ENCODE measurements at places on chromosomes 3 and 15. TPM values are rescaled to one million over a fixed set of nuclear protein-coding genes. Genes with fewer than 3 reads are reported as not detected.

- peak; percentile 94 for DNase-seq
- H3K4me1 ChIP-seq = peaks cover 6% of the 10 kb centered on the region
- peak overlapping the region; percentile 70 for H3K27ac ChIP-seq
- no peaks in the 10 kb centered on the region for H3K27me3 ChIP-seq
- H3K36me3 ChIP-seq = peaks cover 75% of the 10 kb centered on the region
Observed at GRCh38 chr3:129490273-129490675, 38.2 kb upstream of the RHO start.

GRCh38 chr3:50478051-50478450 lies 25.4 kb downstream of the CACNA2D2 start:
- no peaks in the 10 kb centered on the region for H3K36me3 ChIP-seq
- no peaks in the 10 kb centered on the region for H3K4me1 ChIP-seq
- H3K27ac ChIP-seq = no peak overlapping the region
- no peaks in the 10 kb centered on the region for H3K27me3 ChIP-seq
- no peak for DNase-seq

GRCh38 chr15:42267286-42267685 lies 5.7 kb upstream of the GANC start:
- H3K4me3 ChIP-seq = no peak overlapping the region
- H3K27ac ChIP-seq = no peak overlapping the region
- H3K27me3 ChIP-seq = no peaks in the 10 kb centered on the region
- no peak for DNase-seq
- H3K36me3 ChIP-seq = peaks cover 62% of the 10 kb centered on the region

CDHR4 gene
- polyA plus RNA-seq = not detected

- DNase-seq = no peak
- H3K36me3 ChIP-seq = no peaks in the 10 kb centered on the region
- H3K27me3 ChIP-seq = no peaks in the 10 kb centered on the region
- peaks cover 20% of the 10 kb centered on the region for H3K4me1 ChIP-seq
Observed at GRCh38 chr3:99969136-99969535, 145.2 kb downstream of the FILIP1L start.

DNA sequence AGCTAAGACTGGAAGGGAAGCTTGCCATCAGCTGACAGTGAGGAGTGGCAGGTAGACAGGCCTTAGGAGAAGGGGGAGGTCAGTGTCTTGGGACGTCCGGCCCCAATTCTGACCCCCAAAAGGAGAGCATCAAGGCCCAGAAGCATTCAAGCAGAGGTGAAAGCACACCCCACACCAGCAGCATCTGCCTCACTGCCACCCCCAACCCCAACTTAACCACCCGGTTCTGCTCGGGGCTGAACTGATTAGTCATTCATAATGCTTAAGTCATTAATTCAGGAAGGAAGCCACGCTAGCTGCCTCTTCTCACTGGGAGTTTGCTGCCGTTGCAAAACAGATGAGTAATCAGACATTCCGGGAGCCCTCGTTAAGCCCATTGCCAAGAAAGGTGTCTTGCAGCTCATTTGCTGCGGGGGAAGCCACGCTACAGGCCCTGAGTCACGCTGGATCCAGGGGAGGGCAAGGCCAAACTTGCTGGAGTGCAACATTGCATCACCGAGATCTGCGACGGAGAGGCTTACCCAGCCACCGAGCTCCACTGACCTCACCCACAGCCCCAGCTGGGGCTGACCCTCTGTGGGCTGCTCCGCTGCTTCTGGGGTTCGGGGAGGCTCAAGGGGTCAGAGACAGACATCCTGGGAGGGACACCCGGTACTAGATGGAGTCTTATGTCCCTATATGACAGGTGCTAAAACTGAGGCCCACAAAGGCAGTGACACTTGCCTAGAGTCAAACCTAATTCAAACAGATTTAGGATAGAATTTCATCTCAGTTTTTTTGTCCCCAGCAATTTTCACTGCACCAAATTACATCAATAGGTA lies 46.4 kb upstream of the HES1 start:
- H3K4me3 ChIP-seq = no peak overlapping the region
- no peak overlapping the region for H3K27ac ChIP-seq
- H3K4me1 ChIP-seq = no peaks in the 10 kb centered on the region
- H3K36me3 ChIP-seq = no peaks in the 10 kb centered on the region

GRCh38 chr15:99385865-99386264 lies 134.6 kb downstream of the LRRC28 start:
- H3K4me3 ChIP-seq = no peak overlapping the region
- H3K27ac ChIP-seq = peak overlapping the region; percentile 5
- peaks cover 14% of the 10 kb centered on the region for H3K4me1 ChIP-seq
- H3K27me3 ChIP-seq = no peaks in the 10 kb centered on the region

DNA sequence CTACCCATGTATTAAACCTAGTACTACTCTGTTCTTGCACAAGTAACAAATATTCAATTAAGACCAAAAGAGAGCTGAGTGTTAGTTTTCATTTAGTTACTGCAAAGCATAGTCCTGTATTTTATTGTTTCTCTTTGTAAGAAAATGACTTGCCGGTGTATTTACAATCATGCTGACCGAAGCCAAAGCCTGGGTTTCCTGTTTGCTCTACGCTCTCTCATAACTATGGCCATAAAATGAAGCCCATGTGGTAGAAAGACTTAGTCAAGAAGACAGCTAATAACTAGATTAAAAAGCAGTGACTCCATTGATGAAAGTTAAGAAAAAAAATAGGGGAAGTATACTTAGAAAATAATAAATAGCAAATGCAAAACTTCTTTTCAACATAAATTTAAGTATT lies 479.9 kb downstream of the CNTN4 start:
- no peak for DNase-seq
- H3K4me3 ChIP-seq = no peak overlapping the region
- no peak overlapping the region for H3K27ac ChIP-seq

SERPINI2 gene
- not detected for polyA plus RNA-seq

GRCh38 chr15:90970274-90970673 lies 15.6 kb downstream of the RCCD1 start:
- peaks cover 17% of the 10 kb centered on the region for H3K36me3 ChIP-seq
- DNase-seq = no peak
- H3K27ac ChIP-seq = no peak overlapping the region
- no peak overlapping the region for H3K4me3 ChIP-seq
- no peaks in the 10 kb centered on the region for H3K4me1 ChIP-seq

DNA sequence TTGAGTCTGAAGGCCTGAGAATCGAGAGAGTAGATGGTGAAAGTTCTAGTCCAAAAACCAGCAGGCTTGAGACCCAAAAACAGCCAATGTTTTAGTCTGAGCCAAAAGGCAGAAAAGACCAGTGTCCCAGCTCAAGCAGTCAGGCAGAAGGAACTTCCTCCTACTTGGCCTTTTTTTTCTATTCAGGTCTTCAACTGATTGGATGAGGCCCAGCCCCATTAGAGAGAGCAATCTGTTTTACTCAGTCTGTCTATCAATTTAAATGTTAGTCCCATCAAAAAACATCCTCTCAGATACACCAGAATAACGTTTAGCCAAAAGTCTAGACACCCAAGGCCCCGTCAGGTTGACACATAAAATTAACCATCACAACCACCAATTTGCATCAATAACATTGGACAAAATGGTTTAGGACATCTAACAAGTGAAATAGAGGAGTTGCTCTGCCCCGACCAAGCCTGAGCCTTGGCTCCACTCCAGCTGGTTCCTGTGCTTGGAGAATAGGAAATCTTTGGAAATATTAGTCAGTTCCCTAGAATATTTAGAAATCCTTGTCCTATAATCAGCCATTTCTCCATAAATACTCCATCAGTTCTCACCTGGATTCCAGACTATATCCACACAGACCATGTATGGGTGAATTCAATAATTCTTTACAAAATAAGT lies 51.4 kb upstream of the LIPC start:
- H3K36me3 ChIP-seq = no peaks in the 10 kb centered on the region
- no peak overlapping the region for H3K27ac ChIP-seq
- no peak overlapping the region for H3K4me3 ChIP-seq
- no peaks in the 10 kb centered on the region for H3K27me3 ChIP-seq

DNA sequence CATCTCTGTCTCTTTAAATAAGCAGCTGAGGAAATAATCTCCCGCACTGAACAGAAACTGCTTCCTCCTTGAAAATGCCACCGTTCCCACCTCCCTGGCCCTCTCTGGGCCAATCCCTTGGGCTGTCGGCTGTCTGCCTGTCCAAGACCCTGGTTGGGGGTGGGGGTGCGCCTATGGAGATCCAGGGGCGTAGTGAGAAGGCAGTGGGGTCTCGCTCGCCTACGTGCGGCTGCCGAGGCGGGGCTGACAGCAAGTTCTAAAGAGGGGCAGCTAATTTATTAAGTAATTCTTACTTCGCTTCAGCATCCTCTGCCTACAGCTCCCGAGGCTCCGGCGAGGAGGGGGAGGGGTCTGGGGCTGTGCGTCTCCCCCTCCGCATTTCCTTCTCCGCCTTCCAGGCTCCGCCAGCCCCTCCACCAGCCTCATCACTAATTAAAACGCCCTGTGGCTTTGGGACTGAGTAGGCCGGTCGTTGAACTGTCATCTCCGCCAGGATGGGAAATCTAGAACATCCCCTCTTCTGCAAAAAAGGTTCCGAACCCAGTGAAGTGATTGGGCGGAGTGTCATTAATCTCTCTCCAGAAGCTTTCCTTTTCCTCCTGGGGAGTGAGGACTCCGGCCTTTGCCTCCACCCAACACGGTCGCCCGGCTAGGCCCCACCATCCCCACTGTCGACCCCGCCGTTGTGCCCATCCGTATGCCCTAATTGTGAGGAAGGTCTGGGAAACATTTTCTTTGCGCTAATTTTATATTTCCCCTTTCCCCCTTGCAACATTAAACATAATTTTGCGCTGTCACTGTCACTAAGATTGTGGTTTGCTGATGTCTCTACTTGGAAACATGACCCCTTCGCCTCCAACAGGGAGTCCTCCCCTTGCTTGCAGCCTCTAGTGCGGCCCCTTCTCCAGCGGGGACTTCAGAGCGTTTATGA lies 16.9 kb downstream of the NR2F2 start:
- H3K4me1 ChIP-seq = peaks cover 93% of the 10 kb centered on the region
- no peak for DNase-seq
- H3K4me3 ChIP-seq = peak overlapping the region; percentile 89
- peak overlapping the region; percentile 97 for H3K27ac ChIP-seq
- H3K36me3 ChIP-seq = no peaks in the 10 kb centered on the region

ZDHHC23 gene
- polyA plus RNA-seq = 2.3 TPM

KCNMB2 gene
- 0.48 TPM for polyA plus RNA-seq

DNA sequence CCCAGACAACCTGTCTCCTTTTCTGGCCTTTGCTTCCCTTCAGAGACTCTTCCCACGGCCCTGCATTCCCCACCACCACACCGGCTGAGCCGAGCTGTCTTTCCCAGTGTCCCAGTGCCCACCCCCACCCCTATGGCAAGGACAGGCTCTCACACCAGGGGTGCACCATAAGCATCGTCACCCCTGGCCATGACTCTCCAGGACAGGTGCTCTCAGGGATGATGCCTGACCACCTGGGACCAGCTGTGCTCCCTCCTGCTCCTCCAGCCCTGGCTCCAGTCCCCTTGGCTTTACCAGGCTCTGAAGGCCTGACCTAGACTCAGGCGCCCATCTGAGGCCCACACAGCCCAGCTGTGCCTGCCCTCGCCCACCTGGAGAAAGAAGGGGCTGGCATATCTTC lies 17.6 kb upstream of the SEMA3F start:
- no peaks in the 10 kb centered on the region for H3K27me3 ChIP-seq
- peaks cover 11% of the 10 kb centered on the region for H3K4me1 ChIP-seq
- H3K27ac ChIP-seq = no peak overlapping the region

HRG gene
- not detected for polyA plus RNA-seq

DNA sequence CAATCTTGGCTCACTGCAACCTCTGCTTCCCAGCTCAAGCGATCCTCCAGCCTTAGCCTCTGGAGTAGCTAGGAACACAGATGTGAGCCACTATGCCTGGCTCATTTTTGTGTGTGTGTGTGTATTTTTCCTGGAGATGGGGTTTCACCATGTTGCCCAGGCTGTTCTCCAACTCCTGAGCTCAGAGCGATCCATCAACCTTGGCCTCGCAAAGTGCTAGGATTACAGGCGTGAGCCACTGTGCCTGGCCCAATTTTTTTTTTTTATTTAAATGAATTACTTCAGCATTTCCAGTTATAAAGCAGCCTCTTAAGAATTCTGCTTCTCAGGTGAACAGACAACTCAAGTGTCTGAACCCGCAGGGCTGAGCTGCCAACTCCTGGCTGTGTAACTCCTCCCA lies 20.1 kb upstream of the ST3GAL6 start:
- H3K36me3 ChIP-seq = no peaks in the 10 kb centered on the region
- peaks cover 24% of the 10 kb centered on the region for H3K4me1 ChIP-seq
- H3K4me3 ChIP-seq = no peak overlapping the region

SCN5A gene
- 0.05 TPM for polyA plus RNA-seq

DNA sequence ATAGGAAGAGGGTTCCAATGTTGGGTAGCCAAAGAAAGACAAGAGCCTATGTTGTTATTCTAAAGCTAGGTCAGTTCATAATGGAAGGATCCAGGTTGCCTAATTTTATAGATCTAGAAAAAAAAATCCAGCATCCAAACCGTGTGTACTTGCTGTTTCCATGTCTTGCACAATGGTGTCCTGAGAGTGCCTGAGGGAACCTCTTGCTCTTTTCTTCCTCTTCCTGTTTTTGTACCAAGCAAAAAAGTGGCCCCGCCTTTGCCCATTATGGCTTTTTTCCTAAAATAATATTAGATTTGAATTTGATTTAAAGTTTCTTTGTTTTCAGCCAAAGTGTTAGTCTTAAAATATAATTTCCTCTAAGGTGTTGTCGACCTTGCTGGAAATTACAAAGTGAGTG lies 224.4 kb downstream of the RYR3 start:
- DNase-seq = no peak
- H3K27me3 ChIP-seq = no peaks in the 10 kb centered on the region
- H3K27ac ChIP-seq = no peak overlapping the region
- H3K4me3 ChIP-seq = no peak overlapping the region
- no peaks in the 10 kb centered on the region for H3K36me3 ChIP-seq
- no peaks in the 10 kb centered on the region for H3K4me1 ChIP-seq

VIPR1 gene
- 3.1 TPM for polyA plus RNA-seq

GRCh38 chr3:89184151-89184995 lies 77.0 kb downstream of the EPHA3 start:
- no peaks in the 10 kb centered on the region for H3K36me3 ChIP-seq
- H3K27ac ChIP-seq = no peak overlapping the region
- DNase-seq = no peak
- H3K4me3 ChIP-seq = no peak overlapping the region

GRCh38 chr3:101850246-101851051 lies 1.1 kb downstream of the NFKBIZ start:
- H3K27ac ChIP-seq = peak overlapping the region; percentile 100
- H3K27me3 ChIP-seq = no peaks in the 10 kb centered on the region
- H3K4me1 ChIP-seq = peaks cover 64% of the 10 kb centered on the region
- peak; percentile 71 for DNase-seq
- peaks cover 37% of the 10 kb centered on the region for H3K36me3 ChIP-seq

GRCh38 chr15:78234515-78235040 lies at the start of gene ACSBG1:
TSS of gene ACSBG1 (minus strand) at chr15:78234565. CDS start at chr15:78234501, 64 bp downstream.
- no peaks in the 10 kb centered on the region for H3K36me3 ChIP-seq
- H3K4me3 ChIP-seq = no peak within 1 kb of the TSS
- no peaks in the 10 kb centered on the region for H3K27me3 ChIP-seq
- no peak within 1 kb of the TSS for H3K27ac ChIP-seq
- DNase-seq = no peak
